ENCODE measurements at places on chromosomes 11 and 22.

DNA sequence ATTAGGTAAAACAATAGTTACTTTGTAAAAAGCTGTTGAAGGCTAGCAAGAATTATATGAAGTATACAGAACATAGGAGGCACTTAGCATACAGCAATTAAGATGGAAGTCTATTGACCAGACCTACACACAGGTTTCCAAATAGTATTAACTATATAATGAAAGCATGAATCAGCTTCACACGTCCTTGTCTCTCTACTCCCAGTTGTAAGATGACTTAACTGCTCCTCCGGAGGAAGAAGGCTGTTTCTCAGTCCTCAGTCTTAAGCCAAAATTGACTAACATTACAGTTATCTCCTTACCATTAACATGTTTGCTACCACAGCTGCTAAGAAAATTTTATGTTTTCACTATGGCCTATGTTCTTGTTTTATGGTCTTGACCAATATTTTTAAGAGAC is 24.7 kb downstream of the SIK3 start:
- no peak for DNase-seq
- H3K4me1 ChIP-seq, result peaks cover 15% of the 10 kb centered on the region
- H3K36me3 ChIP-seq, result no peaks in the 10 kb centered on the region
- no peak overlapping the region for H3K27ac ChIP-seq
- H3K27me3 ChIP-seq, result no peaks in the 10 kb centered on the region

- H3K27me3 ChIP-seq, result no peaks in the 10 kb centered on the region
- H3K36me3 ChIP-seq, result no peaks in the 10 kb centered on the region
- no peak for DNase-seq
- H3K4me3 ChIP-seq, result no peak overlapping the region
Measured at GRCh38 chr22:49367041-49367697, 460.5 kb downstream of the BRD1 start.

- no peak for DNase-seq
- no peak overlapping the region for H3K27ac ChIP-seq
- H3K4me3 ChIP-seq, result no peak overlapping the region
- H3K36me3 ChIP-seq, result no peaks in the 10 kb centered on the region
- H3K27me3 ChIP-seq, result no peaks in the 10 kb centered on the region
Measured at GRCh38 chr11:28461338-28461737, 353.1 kb downstream of the METTL15 start.

DNA sequence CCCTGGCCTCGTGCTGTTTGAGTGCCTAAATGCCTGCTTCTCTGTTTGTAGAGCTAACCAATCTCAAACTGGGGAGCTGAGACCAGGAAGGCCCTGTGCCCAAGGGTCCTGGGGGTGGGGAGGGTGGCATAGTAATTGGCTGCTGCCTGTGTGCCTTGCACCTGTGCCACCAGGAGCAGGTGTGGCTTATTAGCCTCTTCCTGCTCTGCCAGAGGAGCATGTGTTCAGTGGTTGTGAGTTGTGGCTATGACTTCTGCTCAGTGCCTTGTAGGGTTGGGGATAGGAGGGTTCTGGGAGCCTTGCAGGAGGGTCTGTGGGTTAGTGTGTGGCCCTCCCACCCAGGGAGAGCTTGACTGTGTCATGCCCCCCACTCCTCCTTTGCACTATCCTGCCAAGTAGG is 109.2 kb downstream of the ZBTB16 start:
- H3K4me1 ChIP-seq, result no peaks in the 10 kb centered on the region
- H3K4me3 ChIP-seq, result no peak overlapping the region
- H3K27me3 ChIP-seq, result no peaks in the 10 kb centered on the region
- H3K36me3 ChIP-seq, result no peaks in the 10 kb centered on the region
- H3K27ac ChIP-seq, result no peak overlapping the region

DNA sequence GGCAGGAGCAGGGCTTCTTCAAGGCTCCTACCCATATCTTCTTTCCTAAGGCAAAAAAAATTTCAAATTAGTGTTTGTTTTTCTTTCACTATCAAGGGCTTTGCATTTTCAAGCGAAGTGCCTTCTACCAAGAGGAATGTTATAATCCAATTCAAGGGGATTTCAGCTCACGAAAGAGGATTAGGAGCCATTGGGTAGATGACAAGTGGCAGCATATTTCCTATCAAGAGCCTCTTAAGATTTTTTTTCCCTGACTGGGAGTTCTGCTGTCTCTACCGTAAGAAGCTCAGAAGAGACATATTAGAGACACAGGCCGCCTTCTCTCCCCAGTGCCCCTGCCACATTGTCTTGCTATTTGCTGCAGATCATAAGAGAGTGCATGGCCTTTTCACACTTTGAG is 55.9 kb upstream of the BMAL1 start:
- no peaks in the 10 kb centered on the region for H3K27me3 ChIP-seq
- H3K4me3 ChIP-seq, result no peak overlapping the region
- DNase-seq, result no peak
- H3K4me1 ChIP-seq, result no peaks in the 10 kb centered on the region
- H3K36me3 ChIP-seq, result no peaks in the 10 kb centered on the region
- no peak overlapping the region for H3K27ac ChIP-seq

DNA sequence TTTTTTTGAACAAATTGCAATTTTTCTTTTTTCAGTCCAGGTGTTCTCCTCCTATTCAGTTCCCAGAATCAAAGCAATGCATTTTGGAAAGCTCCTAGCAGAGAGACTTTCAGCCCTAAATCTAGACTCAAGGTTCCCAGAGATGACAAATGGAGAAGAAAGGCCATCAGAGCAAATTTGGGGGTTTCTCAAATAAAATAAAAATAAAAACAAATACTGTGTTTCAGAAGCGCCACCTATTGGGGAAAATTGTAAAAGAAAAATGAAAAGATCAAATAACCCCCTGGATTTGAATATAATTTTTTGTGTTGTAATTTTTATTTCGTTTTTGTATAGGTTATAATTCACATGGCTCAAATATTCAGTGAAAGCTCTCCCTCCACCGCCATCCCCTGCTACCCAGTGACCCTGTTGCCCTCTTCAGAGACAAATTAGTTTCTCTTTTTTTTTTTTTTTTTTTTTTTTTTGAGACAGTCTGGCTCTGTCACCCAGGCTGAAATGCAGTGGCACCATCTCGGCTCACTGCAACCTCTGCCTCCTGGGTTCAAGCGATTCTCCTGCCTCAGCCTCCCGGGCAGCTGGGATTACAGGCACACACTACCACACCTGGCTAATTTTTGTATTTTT is 6.2 kb upstream of the UBE4A start:
- H3K4me3 ChIP-seq, result no peak overlapping the region
- H3K27me3 ChIP-seq, result peaks cover 3% of the 10 kb centered on the region
- no peak overlapping the region for H3K27ac ChIP-seq
- H3K36me3 ChIP-seq, result no peaks in the 10 kb centered on the region
- no peak for DNase-seq

GRCh38 chr11:117875382-117876058 is 938 bp downstream of the FXYD6 start:
- H3K27me3 ChIP-seq, result peaks cover 13% of the 10 kb centered on the region
- H3K4me3 ChIP-seq, result peak overlapping the region; percentile 87
- H3K36me3 ChIP-seq, result no peaks in the 10 kb centered on the region
- H3K27ac ChIP-seq, result no peak overlapping the region
- peaks cover 30% of the 10 kb centered on the region for H3K4me1 ChIP-seq

DNA sequence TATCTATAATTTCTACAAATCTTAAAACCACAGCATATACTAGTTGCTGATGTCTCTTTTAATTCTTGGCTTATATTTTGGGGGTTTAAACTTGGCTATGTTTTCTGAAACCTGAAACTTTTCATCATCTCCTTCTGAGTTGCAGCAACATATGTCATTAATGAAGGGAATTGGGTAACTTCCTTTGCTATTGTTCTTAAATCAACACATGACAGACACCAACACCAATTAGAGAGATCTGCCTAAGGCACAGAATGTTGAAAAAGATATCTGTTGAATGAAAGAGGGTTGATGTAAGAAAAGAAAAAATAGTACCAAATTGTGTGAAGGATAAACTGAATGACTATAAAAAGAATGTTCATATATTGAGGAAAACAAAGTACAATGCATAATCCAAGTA is 10.3 kb upstream of the GAS2 start:
- DNase-seq, result no peak
- no peaks in the 10 kb centered on the region for H3K36me3 ChIP-seq
- H3K4me1 ChIP-seq, result 0 out of 2 replicates have a peak, but pooled peaks cover 3% of the 10 kb centered on the region
- no peak overlapping the region for H3K4me3 ChIP-seq

- H3K27ac ChIP-seq, result no peak overlapping the region
- DNase-seq, result no peak
- no peaks in the 10 kb centered on the region for H3K27me3 ChIP-seq
- no peak overlapping the region for H3K4me3 ChIP-seq
Measured at GRCh38 chr22:36942556-36942955, 29.1 kb downstream of the CSF2RB start.

- H3K27me3 ChIP-seq, result no peaks in the 10 kb centered on the region
- H3K36me3 ChIP-seq, result no peaks in the 10 kb centered on the region
- H3K4me3 ChIP-seq, result no peak overlapping the region
- no peaks in the 10 kb centered on the region for H3K4me1 ChIP-seq
- no peak for DNase-seq
Measured at GRCh38 chr11:81573367-81573766, 1160.3 kb downstream of the FAM181B start.

- H3K4me1 ChIP-seq, result no peaks in the 10 kb centered on the region
- DNase-seq, result no peak
- peak overlapping the region; percentile 92 for H3K4me3 ChIP-seq
- no peaks in the 10 kb centered on the region for H3K27me3 ChIP-seq
- no peaks in the 10 kb centered on the region for H3K36me3 ChIP-seq
Measured at GRCh38 chr11:73759610-73760134, 1.2 kb downstream of the RAB6A start.

DNA sequence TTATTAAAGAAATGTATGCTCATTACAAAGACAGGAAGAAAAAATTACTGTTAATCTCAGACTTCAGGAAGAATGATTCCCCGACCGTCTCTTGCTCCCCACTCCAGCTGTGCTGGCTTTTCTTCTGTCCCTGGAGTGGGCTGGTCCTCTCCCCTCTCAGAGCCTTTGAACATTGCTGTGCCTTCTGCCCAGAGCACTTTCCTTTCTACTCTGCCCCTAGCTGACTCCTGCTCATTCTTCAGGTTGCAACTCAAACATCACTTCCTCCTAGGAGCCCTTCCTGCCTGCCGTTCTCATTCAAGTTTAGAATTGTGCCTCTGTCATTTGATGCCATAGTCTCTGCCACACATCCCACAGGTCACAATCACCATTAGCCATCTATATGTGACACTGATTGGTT is 329.5 kb downstream of the MIAT start:
- H3K4me1 ChIP-seq, result peaks cover 8% of the 10 kb centered on the region
- H3K4me3 ChIP-seq, result no peak overlapping the region
- DNase-seq, result no peak
- no peaks in the 10 kb centered on the region for H3K36me3 ChIP-seq

GRCh38 chr11:27254744-27255446 is 108.1 kb downstream of the CCDC34 start:
- H3K27me3 ChIP-seq, result no peaks in the 10 kb centered on the region
- H3K27ac ChIP-seq, result no peak overlapping the region

DNA sequence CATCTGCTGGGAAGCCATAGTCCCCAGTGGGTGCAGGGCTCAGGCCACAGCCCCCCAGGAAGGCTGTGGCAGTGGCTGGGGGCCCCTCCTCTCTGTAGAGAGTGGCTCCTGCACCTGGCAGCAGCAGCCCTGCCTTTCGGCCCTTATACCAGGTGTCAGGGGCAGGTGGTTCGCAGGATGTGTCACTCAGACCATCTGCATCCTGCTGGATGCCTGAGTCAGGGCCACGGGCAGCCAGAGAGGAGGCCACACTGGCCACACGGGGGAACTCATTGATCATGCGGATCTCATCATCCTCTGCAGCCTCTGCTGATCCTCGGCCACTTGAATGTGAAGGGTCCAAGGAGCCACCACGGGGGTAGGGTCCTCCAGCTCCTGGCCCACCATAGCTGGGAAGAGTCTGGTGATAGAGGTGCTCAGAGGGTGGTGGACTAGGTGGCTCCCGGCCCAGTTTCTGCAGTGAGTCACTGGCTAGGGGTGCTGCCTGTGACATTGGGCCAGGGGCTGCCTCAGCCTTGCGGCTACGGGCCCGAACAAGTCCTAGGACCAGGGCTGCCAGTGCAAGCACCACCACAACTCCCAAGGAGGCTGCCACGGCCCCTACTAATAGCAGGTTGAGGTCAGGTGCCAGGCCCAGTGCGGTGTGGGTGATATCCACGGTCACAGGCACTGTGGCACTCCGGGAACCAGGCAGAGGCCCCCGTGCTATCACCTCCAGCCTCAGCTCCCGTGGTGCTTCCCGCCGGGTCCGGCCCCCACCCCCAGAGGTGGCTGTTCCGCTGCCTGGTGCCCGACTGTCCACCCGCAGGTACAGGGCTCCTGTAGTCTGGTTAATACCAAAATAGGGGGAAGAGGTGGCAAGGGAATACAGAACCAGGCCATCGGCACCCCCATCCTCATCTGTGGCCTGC is 3.3 kb upstream of the TPP1 start:
- no peak for DNase-seq
- H3K4me3 ChIP-seq, result no peak overlapping the region
- peaks cover 3% of the 10 kb centered on the region for H3K36me3 ChIP-seq
- H3K27me3 ChIP-seq, result no peaks in the 10 kb centered on the region
- H3K27ac ChIP-seq, result no peak overlapping the region

GRCh38 chr11:19842505-19842904 is 129.9 kb downstream of the NAV2 start:
- DNase-seq, result no peak
- peaks cover 36% of the 10 kb centered on the region for H3K36me3 ChIP-seq
- H3K27ac ChIP-seq, result no peak overlapping the region
- no peaks in the 10 kb centered on the region for H3K27me3 ChIP-seq

GRCh38 chr11:125369808-125370207 is 126.3 kb downstream of the FEZ1 start:
- H3K27me3 ChIP-seq, result no peaks in the 10 kb centered on the region
- no peak overlapping the region for H3K4me3 ChIP-seq
- H3K4me1 ChIP-seq, result peaks cover 21% of the 10 kb centered on the region
- no peak for DNase-seq
- H3K27ac ChIP-seq, result no peak overlapping the region
- no peaks in the 10 kb centered on the region for H3K36me3 ChIP-seq

DNA sequence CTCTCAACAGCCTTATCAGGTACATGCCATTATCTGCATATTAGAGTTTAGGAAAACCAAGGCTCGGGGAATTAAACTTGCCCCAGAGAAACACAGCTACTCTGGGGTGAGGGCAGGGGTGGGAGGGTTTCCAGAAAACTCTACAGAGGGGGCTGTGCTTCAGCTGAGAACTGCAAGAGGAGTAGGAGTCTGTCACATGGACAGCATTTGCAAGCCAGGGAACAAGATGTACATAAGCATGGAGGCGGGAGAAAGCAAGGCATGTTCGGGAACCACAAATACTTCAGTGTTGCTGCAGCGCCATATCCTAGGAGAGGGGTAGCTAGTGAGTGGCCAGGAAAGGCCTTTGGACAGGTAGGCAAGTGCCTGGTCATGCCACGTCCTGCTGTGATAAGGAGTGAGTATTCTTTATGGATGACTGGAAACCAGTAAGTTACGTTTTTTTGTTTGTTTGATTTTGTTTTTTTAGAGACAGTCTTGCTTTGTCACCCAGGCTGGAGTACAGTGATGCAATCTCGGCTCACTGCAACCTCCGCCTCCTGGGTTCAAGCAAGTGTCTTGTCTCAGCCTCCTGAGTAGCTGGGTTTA is 57.2 kb downstream of the GRAMD1B start:
- H3K4me3 ChIP-seq, result no peak overlapping the region
- DNase-seq, result no peak
- H3K27ac ChIP-seq, result no peak overlapping the region
- H3K4me1 ChIP-seq, result no peaks in the 10 kb centered on the region

GRCh38 chr11:69707176-69707575 is 3.4 kb upstream of the FGF19 start:
- no peak overlapping the region for H3K4me3 ChIP-seq
- no peaks in the 10 kb centered on the region for H3K27me3 ChIP-seq
- H3K36me3 ChIP-seq, result no peaks in the 10 kb centered on the region
- H3K4me1 ChIP-seq, result peaks cover 21% of the 10 kb centered on the region
- H3K27ac ChIP-seq, result no peak overlapping the region
- DNase-seq, result no peak

All from H1 (cell line).